SW480 (cell line): ENCODE measurements at places on chromosomes 6 and 20.

DNA sequence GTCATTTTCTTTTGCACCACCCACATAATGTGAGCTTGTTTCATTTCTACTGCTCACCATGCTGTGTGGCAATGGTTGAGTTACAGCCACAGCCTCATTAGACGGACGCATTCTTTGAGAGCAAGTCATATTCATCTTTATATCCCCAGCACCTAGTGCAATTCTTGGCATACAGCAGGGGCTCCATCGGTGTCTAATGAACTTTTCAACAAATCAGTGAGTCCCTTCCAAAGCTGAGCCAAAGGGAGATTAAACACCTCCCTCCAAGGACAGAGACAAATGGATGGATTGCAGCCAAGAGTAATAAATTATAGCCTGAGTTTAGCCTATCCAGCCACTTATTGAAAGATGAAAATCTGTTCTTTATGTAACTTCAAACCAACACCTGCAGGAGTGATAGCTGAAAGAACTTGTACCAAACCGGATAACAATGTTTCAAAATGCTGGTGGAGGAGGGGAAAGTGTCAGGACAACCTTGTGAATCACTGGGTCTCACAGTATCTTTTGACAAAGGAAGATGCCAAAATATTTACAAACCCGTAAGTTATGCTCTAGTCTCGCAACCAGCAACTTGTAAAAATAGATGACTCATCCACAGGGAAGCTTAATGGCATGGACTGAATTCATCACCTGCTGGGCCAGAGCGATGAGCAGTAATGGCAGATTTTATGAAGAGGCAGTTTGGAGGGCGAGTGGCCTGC lies 139.0 kb downstream of the PXDC1 start:
- DNase-seq, result peak; percentile 86

GRCh38 chr20:21640556-21640955 lies 64.9 kb upstream of the PAX1 start:
- peak; percentile 77 for DNase-seq

DNA sequence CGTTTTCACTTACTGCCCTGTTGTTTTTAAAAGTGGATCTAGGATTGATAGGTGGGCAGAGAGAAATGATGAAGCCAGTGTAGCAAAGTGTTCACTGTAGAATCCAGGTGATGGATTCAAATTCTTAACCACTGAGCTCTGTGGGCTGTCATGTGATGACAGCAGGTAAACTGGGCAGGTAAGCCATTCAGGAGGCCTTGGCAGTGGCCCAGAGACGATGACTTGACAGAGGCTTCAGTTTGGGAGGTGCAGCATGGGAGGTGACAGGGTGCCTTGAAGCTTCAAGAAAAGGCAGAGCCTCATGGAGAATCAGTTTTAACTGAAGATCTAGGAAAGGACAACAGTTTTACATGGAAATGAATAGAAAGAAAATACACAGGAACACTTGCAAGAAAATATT lies 2.0 kb downstream of the NAA20 start:
- DNase-seq, result no peak

DNA sequence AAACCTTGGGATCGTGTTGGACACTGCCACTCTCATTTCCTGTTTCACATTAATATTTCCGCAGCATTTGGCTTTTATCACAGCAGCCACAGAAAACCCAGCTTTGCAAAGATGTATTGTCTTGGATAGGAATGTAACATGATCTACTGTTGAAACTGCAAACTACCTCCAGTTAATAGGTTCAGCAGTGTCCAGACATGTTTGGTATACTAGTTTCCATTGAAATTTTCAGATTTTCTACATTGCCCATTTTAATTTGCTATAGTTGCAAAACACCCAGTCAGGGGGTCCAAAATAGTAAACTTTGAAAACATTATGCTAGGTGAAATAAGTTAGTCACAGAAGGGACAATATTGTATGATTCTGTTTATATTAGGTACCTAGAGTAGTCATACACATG lies 3.3 kb downstream of the ANKRD6 start:
- DNase-seq, result no peak

DNA sequence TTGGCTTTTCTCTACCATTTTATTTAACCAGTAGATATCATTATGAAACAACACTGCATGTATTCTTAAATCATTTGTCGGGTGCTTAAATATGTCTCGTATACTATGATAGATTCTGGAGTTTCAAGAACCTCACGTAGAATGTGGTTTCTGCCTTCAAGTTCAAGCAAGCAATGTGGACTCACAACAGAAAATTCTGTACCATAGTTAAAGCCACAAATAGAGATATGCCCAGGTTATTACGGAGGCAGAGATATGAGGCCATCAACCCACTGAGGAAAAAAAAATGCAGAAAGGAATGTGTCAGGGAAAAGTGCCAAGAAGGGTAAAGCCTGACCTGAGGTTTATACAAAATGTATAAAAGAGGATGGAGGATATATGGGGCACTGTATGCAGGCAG lies 109.9 kb downstream of the GFRAL start:
- no peak for DNase-seq

DNA sequence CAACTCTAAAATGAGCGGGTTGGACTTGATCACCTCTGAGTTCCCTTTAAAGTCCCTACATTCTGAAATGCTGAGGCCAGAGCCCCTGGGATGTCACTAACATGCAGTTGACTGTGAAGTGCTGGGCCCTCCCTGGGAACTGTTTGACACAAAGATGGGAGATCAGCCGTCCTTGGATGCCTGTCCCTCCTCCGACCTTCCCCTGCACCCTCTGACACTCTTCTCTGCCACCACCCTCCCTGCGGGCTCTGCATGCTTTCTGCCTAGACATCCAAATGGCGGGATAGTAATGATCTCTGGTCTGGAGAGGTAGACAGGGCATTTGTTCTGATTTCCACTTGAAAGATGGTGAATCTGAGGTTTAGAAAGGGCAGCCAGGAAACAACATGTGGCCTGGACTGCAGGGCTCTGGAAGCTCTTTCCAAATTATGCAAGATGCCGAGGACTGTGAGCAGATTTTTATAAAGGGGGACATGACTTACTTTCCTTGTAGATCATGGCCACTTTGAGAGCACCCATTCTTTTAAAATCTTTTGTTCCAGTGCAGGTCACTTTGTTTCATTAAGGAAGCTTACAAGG lies 113.2 kb downstream of the ZDHHC14 start:
- DNase-seq, result no peak

- DNase-seq, result no peak
Measured at GRCh38 chr6:94401311-94401710, 982.0 kb upstream of the EPHA7 start.

GRCh38 chr6:34919651-34920050 lies 30.6 kb downstream of the ANKS1A start:
- DNase-seq, result no peak

DNA sequence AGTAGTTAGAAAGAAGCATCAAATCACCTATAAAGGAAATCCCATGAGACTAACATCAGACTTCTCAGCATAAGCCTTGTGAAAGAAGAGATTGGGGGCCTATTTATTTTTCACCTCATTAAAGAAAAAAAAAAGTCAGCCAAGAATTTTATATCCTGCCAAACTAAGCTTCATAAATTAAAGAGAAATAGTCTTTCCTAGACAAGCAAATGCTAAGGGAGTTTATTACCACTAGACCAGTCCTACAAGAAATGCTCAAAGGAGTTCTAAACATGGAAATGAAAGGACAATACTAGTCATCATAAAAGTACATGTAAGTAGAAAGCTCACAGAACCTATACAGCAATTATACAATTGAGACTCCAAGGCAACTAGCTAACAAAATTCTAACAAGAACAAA lies 96.5 kb upstream of the OLIG3 start:
- no peak for DNase-seq

- DNase-seq, result no peak
Measured at GRCh38 chr6:170130201-170130621, 160.7 kb downstream of the DLL1 start.

- DNase-seq, result no peak
Measured at GRCh38 chr6:33165581-33166258, 26.5 kb downstream of the COL11A2 start.
